ENCODE measurements at places on chromosomes 1 and 21.

- DNase-seq: no peak
These were observed 11.3 kb upstream of the RIPK4 start for GRCh38 chr21:41777951-41778815.

- no peak for DNase-seq
These were observed 21.3 kb upstream of the LRRC3 start for GRCh38 chr21:44433791-44434567.

DNA sequence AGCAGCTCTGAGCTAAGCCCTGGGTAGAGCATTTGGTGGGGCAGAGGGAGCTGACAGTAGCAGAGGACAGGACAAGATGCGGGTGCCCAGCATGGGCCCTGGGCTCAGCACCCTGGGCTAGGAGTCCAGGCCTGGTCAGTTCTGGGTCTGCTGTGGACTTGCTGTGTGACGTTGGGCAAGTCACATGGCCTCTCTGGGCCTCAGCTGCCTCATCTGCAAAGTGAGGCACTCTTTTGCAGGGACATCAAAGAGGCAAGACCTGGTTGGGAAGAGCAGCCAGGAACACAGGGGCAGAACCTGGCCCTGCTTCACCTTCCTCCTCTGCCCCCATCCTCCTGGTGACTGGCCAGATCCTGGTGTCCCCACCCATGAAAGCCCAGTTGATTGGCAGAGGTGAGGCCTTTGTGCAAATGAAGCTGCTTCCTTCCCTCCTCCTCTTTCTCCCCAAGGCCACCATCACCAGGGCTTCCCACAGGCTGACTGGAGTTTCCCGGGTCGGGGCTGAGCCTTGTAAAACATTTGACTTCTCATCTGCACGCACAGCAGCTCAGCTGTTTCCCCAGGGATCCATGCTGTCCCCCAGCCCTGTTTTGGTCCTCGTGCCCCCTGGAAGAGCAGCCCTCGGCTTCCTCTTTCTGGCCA, 350.5 kb downstream of the MATN1 start:
- no peak for DNase-seq

DNA sequence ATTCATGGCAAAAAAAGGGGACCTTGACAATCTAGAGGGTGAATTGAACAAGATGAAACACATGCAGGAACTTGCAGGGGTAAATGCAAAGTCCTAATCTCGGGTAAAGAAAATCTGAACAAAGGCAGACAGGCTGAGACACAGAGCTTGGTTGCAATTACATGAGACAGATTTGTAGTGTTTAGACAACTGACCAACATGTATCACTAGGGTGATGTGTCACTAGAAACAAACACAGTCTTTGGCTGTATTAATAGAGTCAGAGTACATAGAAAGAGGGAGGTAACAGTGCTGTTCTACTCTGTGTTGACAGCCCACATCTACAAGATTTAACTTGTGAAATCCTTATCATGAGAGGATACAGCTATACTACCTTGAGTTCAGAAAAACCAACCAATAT, 78.1 kb upstream of the GRIK3 start:
- DNase-seq: no peak
